Suppressor macrophage treated with lipopolysaccharide for 4 hours (primary cell): ENCODE measurements at places on chromosomes 16 and 17.
A peak's percentile ranks its signal among the peaks of the same experiment; 100 is the strongest.

- no peak for DNase-seq
Measured at GRCh38 chr16:49904348-49905062, 48.6 kb upstream of the ZNF423 start.

GRCh38 chr17:81976332-81977210 lies 858 bp upstream of the ASPSCR1 start:
- peak; percentile 16 for DNase-seq

DNA sequence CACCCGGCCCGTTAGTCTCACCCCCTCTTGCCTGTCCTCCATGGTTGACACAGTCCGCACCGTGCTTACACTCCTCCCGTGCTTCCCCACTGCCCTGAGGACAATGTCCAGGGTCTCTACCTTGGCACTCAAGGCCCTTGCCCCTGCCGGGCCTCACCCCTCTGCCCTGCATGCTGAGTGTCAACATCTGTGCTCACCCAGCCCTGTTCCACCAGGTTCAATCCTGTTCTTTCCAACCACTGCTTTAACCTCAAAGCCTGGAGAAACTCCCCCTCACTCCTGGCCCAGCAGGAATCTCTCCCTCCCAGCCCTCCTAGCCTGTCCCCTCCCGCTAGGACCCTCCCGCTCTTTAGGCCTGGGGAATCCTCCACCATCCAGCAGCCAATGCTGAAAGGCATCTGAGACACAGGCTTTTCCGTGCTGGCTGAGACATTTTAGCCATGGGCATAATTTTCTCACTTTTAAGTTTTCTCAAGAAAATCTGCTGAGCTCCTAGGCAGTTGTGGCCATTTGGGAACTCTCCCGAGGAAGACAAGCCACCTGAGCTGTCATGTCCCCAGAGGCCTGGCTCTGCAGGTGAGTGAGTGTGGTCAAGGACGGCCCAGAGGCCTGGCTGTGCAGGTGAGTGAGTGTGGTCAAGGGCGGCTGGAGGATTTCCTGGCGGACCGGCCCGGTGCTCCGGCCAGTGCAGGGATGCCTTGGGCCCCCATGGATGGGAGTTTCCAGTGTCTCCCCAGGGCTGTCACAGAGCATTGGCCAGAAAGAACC lies 10.8 kb upstream of the P2RX1 start:
- DNase-seq: no peak

DNA sequence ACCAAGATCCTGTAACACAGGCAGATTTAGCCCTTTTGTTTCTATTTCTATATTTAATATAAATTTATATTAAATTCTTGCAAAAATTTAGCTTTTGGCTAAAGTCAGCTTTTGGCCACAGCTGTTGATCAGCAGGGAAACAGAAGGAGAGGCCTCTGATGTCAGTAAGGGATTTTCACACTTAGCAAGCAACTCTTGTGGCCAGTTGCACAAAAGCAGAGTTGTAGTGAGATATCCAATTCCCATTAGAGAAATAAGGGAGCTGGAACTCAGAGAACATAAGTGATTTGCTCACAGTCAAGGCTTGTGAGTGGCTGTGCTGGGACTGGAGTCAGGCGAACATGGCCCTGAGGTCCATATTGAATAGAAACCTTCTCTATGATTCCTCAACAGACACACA lies 16.7 kb upstream of the HEATR6 start:
- DNase-seq: peak; percentile 44

DNA sequence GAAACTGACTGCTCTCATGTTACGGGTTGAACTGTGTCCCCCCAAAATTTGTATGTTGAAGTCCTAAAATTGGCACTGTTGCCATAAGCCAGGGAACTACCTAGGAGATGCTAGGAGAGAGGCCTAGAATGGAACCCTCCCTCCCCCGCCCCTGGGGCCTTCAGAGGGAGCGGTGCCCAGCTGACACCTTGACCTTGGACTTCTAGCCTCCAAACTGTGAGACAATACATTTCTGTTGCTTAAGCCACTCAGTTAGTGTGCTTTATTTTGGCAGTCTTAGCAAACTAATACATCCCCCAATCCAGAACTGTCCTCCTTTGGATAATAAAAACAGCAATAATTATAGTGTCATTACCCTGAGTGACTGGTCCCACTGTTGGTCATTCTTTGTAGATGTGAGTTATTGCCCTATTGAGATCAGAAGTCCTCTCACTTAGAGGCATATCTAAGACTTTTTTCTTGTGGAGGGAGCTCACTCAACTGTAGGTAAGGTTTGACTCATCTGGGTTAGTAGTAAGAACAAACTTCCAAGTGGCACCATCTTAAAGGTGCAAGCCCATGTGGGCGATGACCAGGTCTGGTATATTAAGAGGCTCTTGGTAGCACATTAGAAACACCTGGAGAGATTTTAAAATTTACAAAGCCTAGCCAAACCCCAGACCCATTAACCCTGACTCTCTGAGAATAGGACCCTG lies 93.0 kb upstream of the HLF start:
- no peak for DNase-seq

- no peak for DNase-seq
Measured at GRCh38 chr17:70558821-70559220, 389.5 kb downstream of the KCNJ2 start.

GRCh38 chr17:15236281-15237105 lies 28.6 kb downstream of the PMP22 start:
- peak; percentile 82 for DNase-seq
